Osteocyte (in vitro differentiated cells): ENCODE measurements at places on chromosomes 16 and 17. TPM values are rescaled to one million over a fixed set of nuclear protein-coding genes. Genes with fewer than 3 reads are reported as not detected.

GRCh38 chr16:85177448-85177846 is 65.2 kb upstream of the CIBAR2 start:
- no peak for DNase-seq

DNA sequence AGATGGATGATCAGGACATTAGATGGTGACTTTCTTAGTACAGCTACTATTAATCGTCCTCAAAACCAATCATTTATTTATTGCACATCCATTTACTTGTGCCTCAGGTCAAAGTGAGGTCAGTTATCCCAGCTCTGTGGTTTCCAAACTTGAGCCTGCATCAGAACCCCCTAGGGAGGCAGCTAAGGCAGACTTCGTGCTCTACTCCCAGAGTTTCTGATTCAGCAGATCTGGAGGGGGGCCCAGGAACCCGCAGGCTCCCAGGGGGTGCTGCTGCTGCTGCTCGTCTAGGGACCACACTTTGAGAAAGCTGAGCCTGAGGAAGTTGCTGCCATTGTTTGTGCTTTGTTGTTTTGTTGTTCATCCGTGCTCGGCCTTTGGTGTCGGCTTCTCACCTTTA is 44.0 kb upstream of the CLEC18B start:
- DNase-seq, result no peak

- DNase-seq, result no peak
These were observed 5.8 kb downstream of the CBX8 start for GRCh38 chr17:79790805-79791734.

DNA sequence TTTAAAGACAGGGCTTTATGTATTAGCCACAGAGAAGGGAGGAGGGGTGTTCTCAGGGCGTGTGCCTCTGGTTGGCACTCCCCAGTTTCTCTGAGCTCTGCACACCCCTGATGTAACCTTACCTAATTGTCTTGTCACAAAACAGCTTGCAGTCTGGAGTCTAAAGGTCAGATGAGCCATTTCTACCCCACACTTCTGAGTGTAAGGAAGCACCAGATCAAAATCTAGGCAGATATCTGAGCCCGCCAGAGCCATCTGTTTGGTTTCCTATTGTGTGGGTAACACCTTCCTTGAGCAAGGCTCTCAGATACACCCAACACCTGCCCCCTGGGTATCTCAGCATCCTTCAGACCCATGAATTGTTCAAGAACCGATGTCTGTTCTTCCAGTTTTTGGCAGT is 15.5 kb downstream of the CDH1 start:
- no peak for DNase-seq

- DNase-seq, result no peak
These were observed 19.9 kb downstream of the KDM8 start for GRCh38 chr16:27223226-27223610.

Gene MYOCD
- 13.7 and 17.0 TPM in 2 replicates for total RNA-seq
